Uterine smooth muscle cell (primary cell): ENCODE measurements at places on chromosomes 2 and 18. TPM values are rescaled to one million over a fixed set of nuclear protein-coding genes. Genes with fewer than 3 reads are reported as not detected.

The MDH1B gene
- total RNA-seq: 0.44 and 1.6 TPM in 2 replicates

The NYAP2 gene
- total RNA-seq: not detected in 2 replicates

The SLC5A7 gene
- not detected in 2 replicates for total RNA-seq

The RNASEH1 gene
- total RNA-seq: 43.1 and 56.1 TPM in 2 replicates

The FAP gene
- total RNA-seq: 206 and 269 TPM in 2 replicates

The TUBA4A gene
- total RNA-seq: 6.9 and 11.5 TPM in 2 replicates

The EMX1 gene
- not detected in 2 replicates for total RNA-seq

The C2orf72 gene
- 0.12 and 0.22 TPM in 2 replicates for total RNA-seq

The SIX2 gene
- total RNA-seq: 1.00 and 1.1 TPM in 2 replicates

The ALKAL2 gene
- not detected in 2 replicates for total RNA-seq

The KCNIP3 gene
- total RNA-seq: 4.2 and 4.9 TPM in 2 replicates

The WNT10A gene
- total RNA-seq: not detected in 2 replicates

The BOD1L2 gene
- total RNA-seq: not detected in 2 replicates

The INPP5D gene
- 0.11 and 1.6 TPM in 2 replicates for total RNA-seq

The CD8A gene
- not detected in 2 replicates for total RNA-seq

The MC5R gene
- total RNA-seq: not detected in 2 replicates

The POTEJ gene
- not detected in 2 replicates for total RNA-seq

The DPY30 gene
- 54.9 and 79.8 TPM in 2 replicates for total RNA-seq

The SCLY gene
- 15.9 and 17.8 TPM in 2 replicates for total RNA-seq

The C2orf15 gene
- not detected in 2 replicates for total RNA-seq

The DSEL gene
- 69.8 and 80.0 TPM in 2 replicates for total RNA-seq

The SGO2 gene
- total RNA-seq: 9.9 and 27.8 TPM in 2 replicates

The ADGRF3 gene
- total RNA-seq: 0.22 TPM in 1 of 2 replicates, not detected in the other

The SLC16A14 gene
- 2.2 and 3.5 TPM in 2 replicates for total RNA-seq

The ASAP2 gene
- 43.5 and 44.8 TPM in 2 replicates for total RNA-seq

The ACTG2 gene
- 2.9 and 6.2 TPM in 2 replicates for total RNA-seq

The CXCR1 gene
- not detected in 2 replicates for total RNA-seq

The SERPINE2 gene
- total RNA-seq: 43.4 and 306 TPM in 2 replicates

The FBLN7 gene
- total RNA-seq: 1.1 and 2.4 TPM in 2 replicates

The TANK gene
- total RNA-seq: 57.5 and 70.2 TPM in 2 replicates

The CYRIA gene
- 8.7 and 18.1 TPM in 2 replicates for total RNA-seq

The RGPD4 gene
- total RNA-seq: not detected in 2 replicates

The TUBA3E gene
- total RNA-seq: not detected in 2 replicates

The FKBP7 gene
- total RNA-seq: 21.8 and 53.5 TPM in 2 replicates

The TXNDC2 gene
- 0.12 and 0.22 TPM in 2 replicates for total RNA-seq

The UGT1A3 gene
- not detected in 2 replicates for total RNA-seq

The LRATD1 gene
- 2.0 and 3.5 TPM in 2 replicates for total RNA-seq

The IRS1 gene
- total RNA-seq: 21.6 and 22.7 TPM in 2 replicates

The EGR4 gene
- not detected in 2 replicates for total RNA-seq

The FAM228A gene
- under 0.01 and 0.11 TPM in 2 replicates for total RNA-seq

The CD8B2 gene
- total RNA-seq: not detected in 2 replicates

The TNFRSF11A gene
- total RNA-seq: 0.22 and 0.25 TPM in 2 replicates

The C2orf80 gene
- not detected in 2 replicates for total RNA-seq

The ANKRD30B gene
- 0.12 and 0.55 TPM in 2 replicates for total RNA-seq

The PROC gene
- not detected in 2 replicates for total RNA-seq

The NEMP2 gene
- total RNA-seq: 9.6 and 10.0 TPM in 2 replicates

The VSNL1 gene
- total RNA-seq: 0.77 and 0.87 TPM in 2 replicates

The STPG4 gene
- 0.12 and 0.44 TPM in 2 replicates for total RNA-seq

The PLCL1 gene
- total RNA-seq: 0.77 and 1.9 TPM in 2 replicates

The DNAJC5G gene
- not detected in 2 replicates for total RNA-seq

The IL36A gene
- not detected in 2 replicates for total RNA-seq

The MOGAT1 gene
- not detected in 2 replicates for total RNA-seq

The SERPINB11 gene
- not detected in 2 replicates for total RNA-seq
